Immature natural killer cell (primary cell): ENCODE measurements at places on chromosomes 6 and 20. TPM values are rescaled to one million over a fixed set of nuclear protein-coding genes. Genes with fewer than 3 reads are reported as not detected.

DNA sequence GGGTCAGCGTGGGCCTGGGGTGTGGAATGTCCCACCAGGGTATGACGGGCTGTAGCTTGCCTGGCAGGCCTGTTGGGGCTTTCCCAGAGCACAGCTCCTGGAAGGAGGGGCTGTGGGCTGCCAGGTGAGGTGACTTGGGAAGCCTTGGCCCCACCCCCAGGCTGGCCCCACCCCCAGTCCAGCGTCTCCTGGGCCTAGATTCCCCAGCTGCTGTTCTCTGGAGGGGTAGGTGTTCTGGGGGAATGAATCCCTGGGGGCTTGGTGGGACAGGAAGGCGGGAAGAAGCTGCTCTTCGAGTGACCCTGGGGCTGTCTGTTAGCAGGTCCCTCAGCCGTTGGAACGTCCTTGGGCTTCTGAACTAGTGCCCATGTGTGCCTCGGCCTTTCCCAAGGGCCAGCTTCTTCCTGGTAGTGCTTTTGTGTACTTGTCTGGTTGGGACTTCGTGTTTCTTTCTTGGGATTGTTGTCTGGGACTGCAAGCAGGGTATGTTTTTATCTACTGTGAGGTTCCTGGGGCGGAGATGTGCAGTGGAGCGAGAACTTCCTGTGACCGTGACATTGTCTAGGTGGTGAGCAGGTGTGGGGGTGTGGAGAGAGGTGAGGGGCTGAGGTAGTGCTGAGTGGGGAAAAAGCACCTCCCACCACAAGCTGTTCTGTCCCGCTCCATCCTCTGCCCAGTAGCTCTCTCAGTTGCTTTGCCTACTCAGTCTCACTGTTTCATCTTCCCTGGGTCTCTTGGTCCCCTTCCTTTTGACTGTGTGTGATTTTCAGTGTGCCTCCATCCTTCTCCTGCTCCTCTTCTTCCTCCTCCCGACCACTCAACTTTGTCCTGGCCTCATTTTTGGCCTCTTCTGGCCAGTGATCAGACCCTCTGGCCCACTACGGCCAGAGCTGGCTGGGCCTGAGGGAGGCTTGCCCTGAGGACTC, 1.3 kb upstream of the DDR1 start:
- DNase-seq: no peak

DNA sequence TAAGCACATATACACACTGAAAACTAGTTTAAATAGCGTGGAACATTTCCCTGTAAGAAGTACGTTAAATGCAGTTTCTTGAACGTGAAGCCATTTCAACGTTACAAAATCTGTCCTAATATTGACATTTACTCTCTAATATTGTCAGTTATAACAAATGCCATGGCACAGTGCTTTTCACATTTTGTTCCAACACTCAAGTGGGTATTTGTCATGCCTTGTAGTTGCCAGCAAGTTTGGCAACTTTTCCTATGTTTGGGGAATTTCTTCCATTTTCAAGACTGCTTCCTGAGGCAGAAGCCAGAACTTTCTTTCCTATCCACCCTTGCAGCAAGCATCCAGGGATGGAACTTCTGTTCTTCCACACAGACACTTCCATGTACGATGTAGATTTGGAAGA, 63.0 kb downstream of the STX11 start:
- no peak for DNase-seq

DNA sequence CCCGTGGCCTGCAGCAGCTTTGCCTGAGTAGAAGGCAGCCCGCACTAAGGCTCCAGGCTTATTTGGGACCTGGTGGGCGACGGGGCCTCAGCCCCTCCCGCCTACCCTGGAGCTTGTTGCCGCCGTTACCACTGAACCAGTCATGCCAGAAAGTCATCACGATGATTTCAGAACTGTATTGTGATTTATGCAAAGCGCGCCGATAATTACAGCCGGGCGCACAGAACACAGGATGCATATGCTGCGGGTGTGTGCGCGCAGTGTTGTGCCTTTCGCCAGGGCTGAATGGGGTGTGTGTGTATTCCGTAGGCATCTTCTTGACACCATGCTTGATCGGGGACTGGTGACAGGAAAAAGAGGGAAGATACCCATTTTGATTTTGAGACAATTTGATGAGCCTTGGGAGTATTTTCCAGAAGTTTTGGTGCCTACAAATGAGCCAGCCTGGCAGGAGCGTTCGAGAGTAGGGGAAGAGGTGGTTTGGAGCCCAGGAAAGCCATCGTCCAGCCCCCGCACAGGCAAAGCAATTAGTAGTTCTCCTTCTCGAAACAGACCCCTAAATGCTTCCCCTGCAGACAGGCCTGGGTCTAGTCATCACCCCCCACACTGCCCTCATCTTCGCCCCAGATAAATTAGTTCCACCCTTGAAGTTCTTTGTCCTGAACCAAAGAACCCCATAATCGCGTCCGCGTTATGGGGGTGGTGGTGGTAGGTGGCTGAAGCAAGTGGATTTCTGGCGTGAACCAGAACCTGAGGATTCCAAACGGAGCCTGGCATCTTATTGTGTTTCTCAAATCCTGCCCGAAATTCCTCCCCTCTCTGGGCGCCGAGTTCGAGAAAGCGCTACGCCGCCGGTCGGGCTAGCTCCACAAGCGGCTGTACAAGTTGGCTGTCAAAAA, 1.9 kb upstream of the NR2E1 start:
- DNase-seq: no peak

MLN gene
- not detected for polyA plus RNA-seq
